ENCODE measurements at places on chromosomes 13 and 19.

DNA sequence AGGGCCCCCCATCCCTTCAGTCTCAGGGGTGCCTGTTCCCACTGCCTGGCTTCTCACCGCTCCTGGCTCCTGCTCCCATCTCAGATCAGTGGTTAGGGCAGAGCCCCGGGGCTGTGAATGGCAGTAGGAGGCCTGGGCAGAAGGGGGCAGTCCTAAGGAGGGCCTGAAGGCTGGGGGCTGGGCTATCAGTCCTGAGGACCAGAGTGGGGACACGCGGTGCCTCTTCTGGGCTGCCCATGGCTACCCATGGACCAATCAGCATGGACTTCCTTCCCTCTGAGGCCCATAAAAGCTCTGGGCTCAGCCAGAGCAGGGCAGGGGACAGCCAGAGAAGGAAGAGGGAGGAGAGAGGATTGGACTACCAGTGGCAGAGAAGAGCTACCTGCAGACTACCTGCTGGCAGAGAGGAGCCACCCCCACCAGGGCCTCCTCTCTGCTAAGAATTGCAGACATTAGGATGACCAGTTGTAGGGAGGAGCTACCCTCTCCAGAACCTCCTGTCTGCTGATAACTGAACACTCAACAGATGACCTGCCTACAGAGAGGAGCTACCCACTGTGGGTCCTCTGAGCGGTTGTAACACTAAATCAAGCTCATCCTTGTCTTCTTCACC, 12.1 kb upstream of the UBE2S start:
- no peak for DNase-seq

DNA sequence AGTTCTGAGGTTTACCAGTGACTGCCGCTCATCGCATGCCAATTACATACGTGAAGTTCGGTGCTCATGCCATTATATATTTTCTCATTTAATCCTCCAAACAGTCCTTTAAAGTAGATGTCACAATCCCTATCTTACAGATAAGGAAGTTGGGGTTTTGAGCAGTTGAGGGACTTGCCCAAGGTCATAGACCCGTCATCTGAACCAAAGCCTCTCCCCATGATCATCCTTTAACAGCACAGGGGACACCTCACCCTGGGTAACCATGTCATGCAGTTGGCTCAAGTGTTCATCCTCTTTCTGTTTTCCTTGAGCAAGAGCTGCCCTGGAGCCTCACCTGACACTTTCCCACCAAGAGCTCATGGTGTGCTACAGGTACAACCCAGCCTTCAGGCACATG, 69.1 kb downstream of the HSPH1 start:
- DNase-seq: no peak

GRCh38 chr13:109389892-109390345, 396.5 kb downstream of the IRS2 start:
- no peak for DNase-seq

- DNase-seq: no peak
These were observed 46.1 kb upstream of the TSC22D1 start for GRCh38 chr13:44622261-44622660.

DNA sequence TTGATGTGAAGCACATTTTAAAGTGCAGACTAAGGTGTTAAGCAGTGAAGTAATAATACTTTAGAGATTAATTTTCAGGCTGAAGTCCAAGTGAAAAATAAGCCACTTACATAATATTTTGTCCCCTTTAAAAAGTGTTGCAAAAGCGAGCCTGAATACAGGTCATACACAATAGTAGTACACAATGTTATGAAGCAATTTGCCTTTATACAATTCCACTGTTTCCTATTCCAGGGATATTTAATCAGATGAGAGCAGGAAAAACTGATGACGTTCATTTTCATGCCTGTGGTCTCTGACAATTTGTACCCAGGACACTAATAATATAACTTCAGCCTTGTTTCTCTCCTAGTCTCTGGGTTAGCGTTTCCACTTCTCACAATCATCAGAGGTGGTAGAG, 916.7 kb downstream of the PCDH9 start:
- DNase-seq: no peak

GRCh38 chr19:50427997-50428425, 4.7 kb upstream of the MYBPC2 start:
- DNase-seq: peak; percentile 56

DNA sequence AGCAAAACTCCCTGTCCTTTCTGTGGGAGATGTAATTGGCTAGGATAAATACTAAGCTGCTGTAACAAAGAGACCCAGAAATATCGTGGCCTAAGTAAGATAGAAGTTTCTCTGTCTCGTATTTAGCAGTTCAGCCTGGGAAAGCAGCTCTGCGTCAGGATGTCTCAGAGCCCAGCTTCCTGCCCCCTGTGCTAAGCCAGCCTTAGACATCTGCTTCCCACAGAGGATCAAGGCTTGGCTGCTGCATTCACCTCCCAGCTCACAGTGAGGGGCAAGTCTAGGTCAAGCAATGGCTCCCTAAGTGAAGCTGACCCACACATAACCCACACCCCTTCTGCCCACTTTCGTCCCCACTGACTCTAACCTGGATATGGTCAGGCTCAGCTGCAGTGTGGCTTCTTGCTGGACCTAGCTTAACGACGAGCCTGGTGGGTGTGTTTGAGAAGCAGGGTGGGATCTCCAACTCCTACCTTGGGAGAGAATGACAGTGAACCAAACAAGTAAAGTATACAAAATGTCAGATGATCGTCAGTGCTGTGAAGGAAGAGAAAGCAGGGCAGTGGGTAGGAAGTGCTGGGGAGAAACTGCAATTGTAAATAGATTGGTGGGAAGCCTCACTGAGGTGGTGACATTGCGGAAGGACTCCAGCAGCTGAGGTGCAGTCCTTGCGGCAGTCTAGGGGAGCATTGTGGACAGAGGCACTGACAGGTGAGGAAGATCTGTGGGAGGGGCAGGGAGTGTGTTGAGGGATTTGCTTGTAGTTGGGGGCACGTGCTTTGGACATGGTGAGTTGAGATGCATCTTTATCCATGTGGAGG, 82.9 kb downstream of the TNFRSF19 start:
- no peak for DNase-seq

DNA sequence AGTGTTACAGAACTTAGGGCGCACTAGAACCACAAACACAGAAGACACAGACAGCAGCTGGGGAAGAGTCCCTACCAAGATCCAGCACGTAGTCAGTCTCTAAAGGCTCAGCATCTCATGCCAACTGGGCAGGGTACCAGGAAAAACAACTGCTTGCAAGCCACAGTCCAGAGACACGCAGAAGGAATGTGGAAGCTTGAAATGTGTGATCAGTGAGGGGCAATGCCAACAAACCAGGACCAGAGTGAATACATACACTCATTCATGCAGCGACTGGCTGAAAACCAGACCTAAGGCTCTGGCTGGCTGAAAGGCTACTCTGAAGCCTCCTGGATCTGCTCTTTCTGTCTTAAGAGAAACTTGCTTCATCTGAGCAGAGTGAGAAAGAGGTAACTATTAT, 1484.8 kb downstream of the EFNB2 start:
- no peak for DNase-seq

GRCh38 chr13:26663791-26664190, 96.8 kb downstream of the GPR12 start:
- no peak for DNase-seq

All from stimulated activated CD4-positive, alpha-beta T cell treated with anti-CD3 and anti-CD28 coated beads, Interleukin-15, amount 100 ng/mL, for 24 hours (primary cell).